NCI-H226 (cell line): ENCODE measurements at places on chromosomes 7 and 10.

GRCh38 chr7:155255621-155256020 is 42.1 kb upstream of the INSIG1 start:
- DNase-seq = no peak

GRCh38 chr10:28494420-28494819 is 38.5 kb upstream of the WAC start:
- no peak for DNase-seq

- peak; percentile 33 for DNase-seq
These were observed 758.6 kb upstream of the KCND2 start for GRCh38 chr7:119514326-119514725.

GRCh38 chr10:15624401-15625196 is 95.1 kb downstream of the ITGA8 start:
- DNase-seq = no peak

GRCh38 chr7:64880322-64881297 is 22.5 kb upstream of the ZNF273 start:
- no peak for DNase-seq
